ENCODE measurements at places on chromosomes 6 and 20.

DNA sequence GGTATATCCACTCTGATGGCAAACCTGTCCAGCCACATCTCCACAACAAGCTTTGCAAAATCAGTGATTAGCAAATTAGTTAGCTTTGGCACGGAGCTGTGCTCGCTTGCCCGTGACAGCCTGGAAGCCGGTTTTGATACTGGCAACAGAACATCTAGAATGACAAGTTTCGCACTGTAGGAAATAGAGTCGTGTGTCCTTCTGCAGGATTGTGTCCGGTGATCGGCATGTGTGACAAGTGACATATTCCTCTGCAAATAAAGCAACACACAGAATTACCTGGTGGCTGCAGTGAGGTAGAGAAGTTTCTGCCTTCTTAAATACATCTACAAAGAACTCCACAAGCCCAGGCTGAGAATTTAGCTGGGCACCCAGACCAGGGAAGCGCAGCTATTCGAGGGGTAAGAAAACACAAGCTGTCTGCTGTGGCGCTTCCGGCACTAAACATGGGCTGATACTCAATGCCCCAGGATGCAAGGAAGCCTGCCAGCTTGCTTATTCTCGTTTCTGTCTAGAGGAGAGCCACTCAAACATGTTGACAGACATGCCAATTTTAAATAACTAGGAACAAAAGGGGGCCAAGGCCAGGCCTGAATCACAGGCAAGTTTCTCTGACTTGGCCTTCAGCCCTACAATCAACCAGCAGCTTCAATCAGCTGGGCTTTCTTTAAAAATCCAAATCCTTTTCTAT is 22.2 kb downstream of the EIF2S2 start:
- DNase-seq, result no peak

DNA sequence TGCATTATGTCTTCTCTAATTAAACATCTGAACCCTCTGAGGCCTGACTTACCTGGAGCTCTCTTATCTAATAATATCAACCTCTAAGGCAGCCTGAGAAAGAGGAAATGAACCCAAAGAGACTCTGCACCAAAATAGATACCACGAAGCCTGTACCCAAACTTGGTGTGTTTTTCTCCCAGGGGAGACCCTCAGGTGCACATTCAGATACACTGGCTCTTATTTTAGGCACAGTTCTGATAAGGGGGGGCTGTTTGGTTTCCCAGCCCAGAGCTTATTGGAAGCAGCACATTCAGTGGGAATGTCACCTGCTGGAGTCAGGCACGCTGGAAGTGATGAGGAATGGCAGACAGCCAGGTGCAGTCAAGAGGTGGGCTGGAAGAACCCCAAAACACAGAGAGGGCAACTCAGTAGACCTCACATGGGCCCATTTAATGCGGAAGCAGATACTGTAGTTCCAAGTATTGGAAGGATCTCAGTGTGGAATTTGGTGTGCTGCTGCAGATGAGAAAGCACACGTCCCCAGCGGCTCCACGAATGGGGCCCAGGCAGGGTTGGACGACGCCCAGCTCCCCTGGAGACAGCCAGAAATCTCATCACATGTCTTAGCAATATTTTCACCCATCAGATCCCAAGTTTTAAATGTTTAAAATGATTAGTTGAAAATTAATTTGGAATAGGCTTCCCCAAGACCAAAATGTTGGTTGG is 9.7 kb upstream of the CCR6 start:
- DNase-seq, result no peak

DNA sequence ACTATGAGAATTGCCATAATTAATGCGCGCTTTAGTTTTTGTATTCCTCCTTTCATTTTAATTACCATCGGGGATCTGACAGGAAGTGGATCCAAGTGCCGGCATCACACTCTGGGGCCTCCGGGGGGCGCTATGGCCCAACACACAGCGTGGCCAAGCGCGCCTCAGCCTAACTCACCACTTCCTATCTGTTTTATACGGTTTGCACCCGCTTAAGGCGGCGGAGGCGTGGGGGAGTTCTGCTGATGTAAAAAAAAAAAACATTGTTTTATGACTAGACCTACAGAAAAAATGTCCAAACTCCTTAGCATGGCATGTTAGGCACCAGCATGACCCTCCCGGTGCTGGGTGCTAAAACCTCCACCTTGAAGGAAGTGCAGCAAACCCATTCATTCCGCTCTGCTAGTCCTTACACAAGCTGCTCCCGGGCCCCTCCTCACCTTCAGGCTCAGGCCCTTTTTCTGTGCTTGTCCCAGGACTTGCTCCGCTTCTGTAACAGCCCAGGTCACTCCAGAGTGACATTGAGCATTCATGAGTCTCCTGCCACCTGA is 4.5 kb upstream of the EBF4 start:
- DNase-seq, result peak; percentile 54

DNA sequence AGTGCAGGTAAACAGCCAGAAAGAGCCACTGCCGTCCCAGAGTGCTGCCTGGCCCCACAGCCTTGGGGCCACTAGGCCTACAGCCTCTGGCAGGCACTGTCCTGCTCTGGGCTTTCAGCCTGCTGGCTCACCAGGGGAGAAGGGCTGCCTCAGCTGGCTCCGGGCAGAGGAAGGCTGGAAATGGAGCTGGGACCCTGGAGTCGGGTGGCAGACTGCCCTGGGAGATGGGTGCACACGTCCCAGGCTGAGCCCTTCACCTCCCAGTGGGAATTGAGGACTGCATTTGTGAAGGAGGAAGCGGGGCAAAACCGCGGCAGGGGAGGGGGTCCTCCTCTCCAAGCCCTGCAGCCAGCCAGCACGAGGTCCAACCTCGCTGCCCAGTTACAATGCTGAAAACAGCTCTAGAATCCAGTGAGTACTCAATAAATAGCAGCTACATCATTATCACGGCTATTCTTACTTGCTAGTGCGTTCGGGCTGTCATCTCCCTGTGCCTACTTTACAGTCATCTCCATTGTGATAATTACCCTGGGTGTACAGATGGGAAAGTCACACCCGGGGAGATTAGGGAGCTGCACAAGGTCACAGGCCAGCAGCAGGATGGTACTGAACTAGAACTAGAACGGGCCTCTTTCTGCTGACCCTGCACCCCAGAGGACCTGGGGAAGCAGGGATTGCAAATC is 13.1 kb downstream of the ACSS1 start:
- no peak for DNase-seq

- no peak for DNase-seq
Observed at GRCh38 chr6:145147981-145148749, 587.2 kb downstream of the EPM2A start.

- DNase-seq, result no peak
Observed at GRCh38 chr20:24862606-24863005, 86.5 kb upstream of the CST7 start.

DNA sequence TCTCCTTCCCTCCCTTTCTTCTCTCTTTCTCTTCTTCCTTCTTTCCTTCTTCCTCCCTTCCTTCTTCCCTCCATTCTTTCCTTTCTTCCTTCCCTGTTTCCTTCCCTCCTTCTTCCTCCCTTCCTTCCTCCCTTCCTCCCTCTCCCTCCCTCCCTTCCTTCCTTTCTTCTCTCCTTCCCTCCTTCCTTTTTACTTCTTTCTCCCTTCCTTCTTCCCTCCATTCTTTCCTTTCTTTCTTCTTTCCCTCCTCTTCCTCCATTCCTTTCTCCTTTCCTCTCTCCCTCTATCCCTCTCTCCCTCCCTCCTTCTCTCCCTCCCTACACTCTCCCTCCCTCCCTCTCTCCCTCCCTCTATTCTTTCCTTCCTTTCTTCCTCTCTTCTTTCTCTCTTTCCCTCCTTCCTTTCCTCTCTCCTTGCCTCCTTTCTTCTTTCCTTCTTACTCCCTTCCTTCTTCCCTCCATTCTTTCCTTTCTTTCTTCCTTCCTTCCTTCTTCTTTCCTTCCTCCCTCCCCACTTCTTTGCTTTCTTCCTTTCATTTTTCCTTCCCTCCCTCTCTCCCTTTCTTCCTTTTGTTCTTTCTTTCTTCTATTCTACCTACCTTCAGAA is 200.4 kb upstream of the SSTR4 start:
- DNase-seq, result no peak

GRCh38 chr6:12147557-12148316 is 135.6 kb downstream of the HIVEP1 start:
- no peak for DNase-seq

DNA sequence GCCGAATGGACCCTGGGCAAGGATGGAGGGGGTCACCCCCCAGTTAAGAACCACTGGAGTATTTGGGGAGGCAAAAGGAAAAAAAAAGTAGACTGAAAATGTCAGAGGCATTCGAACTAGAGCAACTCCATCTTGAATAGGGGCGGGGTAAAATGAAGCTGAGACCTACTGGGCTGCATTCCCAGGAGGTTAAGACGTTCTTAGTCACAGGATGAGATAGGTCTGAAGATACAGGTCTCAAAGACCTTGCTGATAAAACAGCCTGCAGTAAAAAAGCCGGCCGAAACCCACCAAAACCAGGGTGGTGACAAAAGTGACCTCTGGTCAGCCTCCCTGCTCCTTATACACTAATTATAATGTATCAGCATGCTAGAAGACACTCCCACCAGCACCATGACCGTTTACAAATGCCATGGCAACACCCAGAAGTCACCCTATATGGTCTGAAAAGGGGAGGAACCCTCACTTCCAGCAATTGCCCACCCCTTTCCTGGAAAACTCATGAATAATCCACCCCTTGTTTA is 70.4 kb upstream of the KCNG1 start:
- DNase-seq, result no peak

GRCh38 chr6:33543116-33543515 is 37.0 kb downstream of the BAK1 start:
- no peak for DNase-seq

DNA sequence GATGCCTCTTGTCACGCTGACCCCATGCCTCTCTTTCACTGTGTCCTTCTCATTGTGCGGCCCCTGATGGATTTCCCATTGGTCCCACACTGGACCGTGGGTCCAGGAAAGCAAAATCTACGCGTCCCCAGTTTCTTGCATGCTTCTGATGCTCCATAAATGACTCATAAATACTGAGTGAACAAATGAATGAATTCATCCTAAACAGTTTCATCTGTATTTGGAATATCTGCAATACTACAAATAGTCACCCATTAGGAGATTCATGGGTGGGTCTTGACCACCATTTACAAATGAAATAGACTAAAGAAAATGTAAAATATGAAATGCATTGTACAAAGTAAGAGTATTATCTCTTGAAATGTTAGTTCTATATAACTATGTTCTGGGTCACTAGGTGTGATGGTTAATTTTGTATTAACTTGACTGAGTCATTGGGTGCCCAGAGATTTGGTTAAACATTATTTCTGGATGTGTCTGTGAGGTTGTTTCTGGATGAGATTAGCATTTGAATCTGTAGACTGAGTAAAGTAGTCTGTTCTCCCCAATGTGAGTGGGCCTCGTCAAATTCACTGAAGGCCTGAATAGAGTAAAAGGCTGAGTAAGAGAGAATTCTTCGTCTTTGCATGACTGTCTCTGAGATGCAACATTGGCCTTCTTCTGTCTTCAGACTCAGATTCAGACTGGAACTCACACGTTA is 448.7 kb downstream of the PREX1 start:
- DNase-seq, result no peak

- DNase-seq, result no peak
Observed at GRCh38 chr6:125853168-125853567, 62.4 kb downstream of the NCOA7 start.

DNA sequence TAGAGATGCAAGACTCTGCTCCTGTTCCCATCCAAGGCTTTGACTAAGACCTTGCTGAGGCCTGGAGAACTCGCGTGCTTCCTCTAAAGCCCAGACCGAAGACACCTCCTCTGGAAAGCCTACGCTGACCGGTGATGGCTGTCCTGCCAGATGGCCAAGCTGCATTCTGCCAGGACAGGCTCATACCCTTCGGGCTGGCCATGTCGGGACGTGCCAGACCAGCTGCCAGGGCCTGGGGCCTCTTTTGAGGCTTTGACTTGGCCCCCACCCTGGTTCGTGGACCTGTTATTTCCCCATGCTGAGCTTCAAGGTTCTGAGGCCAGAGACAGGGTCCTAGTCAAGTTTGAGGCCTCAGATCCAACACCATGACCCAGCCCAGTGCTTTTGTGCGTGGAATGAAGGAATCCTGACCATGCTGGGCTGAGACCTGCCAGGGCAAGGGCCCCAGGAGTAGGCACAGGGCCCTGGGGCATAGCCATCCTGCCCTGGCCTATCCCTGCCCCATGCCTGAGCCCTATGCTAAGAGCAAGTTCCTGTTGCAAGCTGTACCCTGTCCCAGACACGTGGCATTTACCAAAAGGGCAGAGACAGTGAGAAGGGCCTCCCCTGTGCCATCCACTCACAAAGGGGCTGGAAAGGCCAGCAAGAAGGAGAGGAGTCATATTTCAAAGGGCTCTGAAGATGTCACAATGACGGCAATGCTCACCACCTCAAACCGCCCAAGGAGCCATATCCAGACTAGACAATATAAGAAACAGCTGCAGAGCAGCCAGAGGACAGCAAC is 42.8 kb downstream of the MRPL14 start:
- peak; percentile 34 for DNase-seq

DNA sequence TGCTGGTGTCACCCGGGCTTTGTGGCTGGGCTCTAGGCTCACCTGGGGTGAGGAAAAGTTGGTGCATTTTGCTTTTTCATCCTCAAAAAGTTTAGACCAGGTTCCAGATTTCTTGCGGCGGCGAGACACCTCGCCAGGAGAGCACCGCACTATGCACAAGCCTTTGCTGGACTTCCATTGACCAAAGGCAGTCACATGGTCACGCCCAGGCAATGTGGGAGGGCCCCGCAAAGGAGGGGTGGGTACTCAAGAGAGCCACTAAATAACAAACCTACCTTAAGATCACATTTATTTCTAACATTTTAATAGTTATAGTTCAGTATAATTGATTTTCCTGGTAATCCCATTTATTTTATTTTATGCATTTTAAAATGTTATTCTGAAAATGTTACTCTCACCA is 3.0 kb upstream of the KIF16B start:
- DNase-seq, result no peak

- no peak for DNase-seq
Observed at GRCh38 chr20:8652396-8652795, 416.5 kb upstream of the PLCB4 start.

DNA sequence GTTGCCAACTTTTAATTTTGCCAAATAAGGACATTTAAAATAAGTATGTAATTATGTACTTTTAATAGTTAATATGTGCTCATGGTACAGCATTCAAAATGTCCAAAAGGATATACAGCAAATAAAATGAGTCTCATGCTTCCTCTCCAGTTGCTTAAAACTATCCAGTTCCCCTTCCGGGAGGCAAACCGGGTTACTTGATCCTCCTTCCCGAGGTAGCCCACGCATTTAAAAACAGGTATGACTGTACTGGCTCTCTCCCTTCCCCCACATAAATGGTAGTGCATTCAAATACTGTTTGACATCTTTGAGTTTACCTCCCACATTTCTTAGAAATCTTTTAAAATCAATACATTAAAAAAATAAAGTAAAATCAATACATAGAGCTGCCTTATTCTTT is 66.4 kb downstream of the PHF20 start:
- no peak for DNase-seq

DNA sequence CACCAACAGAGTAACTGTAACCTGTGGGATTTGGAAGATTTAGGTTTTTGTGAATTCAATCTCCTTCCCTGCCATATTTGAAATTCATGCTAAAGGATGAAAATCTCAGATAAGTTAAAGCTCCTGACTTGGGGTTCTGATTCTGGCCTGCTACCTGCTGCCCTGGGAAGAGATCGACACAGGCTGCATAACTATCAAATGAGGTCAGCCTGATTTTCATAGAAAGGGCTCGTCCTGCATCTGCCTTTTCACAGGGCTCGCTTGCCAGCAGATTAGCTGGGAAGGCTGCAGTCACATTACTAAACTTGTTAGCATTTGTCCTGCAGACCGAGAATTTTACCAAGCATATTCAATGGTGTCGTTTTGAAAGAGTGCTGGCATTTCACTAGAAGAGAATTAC is 14.6 kb downstream of the GCLC start:
- DNase-seq, result no peak

Measured in DND-41 (cell line).